GM23248 (cell line): ENCODE measurements at places on chromosomes 1 and 21. TPM values are rescaled to one million over a fixed set of nuclear protein-coding genes. Genes with fewer than 3 reads are reported as not detected.

S100B gene
- total RNA-seq: not detected in 2 replicates

NTRK1 gene
- 0.11 TPM in 1 of 2 replicates, not detected in the other for total RNA-seq

DNA sequence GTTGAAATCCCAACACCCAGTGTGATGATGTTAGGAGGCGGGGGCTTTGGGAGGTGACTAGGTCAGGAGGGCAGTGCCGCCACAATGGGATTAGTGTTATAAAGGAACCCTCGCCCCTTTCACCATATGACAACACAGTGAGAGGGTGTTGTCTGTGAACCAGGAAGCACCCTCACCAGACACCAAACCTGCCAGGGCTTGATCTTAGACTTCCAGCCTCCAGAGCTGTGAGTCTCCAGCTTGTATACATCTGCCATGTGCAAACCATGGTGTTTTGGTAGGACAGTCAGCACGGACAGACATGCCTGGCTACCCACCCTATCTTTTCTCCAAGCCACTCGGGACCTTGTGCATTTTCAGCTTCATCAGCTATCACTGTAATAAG, 4.0 kb downstream of the TRIM11 start:
- no peak overlapping the region for H3K27ac ChIP-seq
- no peaks in the 10 kb centered on the region for H3K27me3 ChIP-seq
- DNase-seq: no peak
- no peaks in the 10 kb centered on the region for H3K36me3 ChIP-seq

DNA sequence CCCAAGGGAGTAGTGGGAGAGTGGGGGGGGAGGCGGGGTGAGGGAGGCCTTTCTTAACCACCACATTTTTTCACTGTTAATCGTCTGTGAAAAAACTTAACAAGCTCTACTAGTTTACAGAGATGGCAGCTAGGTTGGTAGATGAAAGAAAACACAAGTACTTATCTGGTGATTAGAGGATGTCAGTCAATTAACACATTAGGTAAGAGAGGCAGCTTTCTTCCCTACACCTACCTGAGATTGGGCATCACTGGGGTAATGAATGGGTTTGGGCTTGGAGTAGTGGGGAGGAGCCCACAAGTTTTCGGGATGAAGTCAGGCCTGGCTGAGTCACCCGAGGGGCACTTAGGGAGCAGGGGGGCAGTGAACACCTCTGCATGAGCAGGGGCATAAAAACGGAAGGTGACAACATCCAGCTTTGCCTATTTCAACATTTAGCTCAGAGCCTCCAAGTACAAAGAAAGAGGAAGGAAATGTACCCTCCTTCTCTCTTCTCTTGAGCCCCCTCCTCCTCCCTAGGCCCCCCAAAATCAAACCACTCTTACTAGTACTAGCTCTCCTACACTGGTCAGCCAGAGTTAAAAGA, 2.5 kb downstream of the LBR start:
- H3K4me1 ChIP-seq: peaks cover 38% of the 10 kb centered on the region
- peak overlapping the region; percentile 65 for H3K27ac ChIP-seq
- no peaks in the 10 kb centered on the region for H3K27me3 ChIP-seq
- H3K36me3 ChIP-seq: no peaks in the 10 kb centered on the region
- peak; percentile 71 for DNase-seq

GRCh38 chr1:244945109-244945671, 80.8 kb upstream of the HNRNPU start:
- no peak overlapping the region for H3K4me3 ChIP-seq
- H3K36me3 ChIP-seq: no peaks in the 10 kb centered on the region
- H3K27ac ChIP-seq: no peak overlapping the region
- H3K4me1 ChIP-seq: no peaks in the 10 kb centered on the region
- no peaks in the 10 kb centered on the region; the same call in 1 of the 2 replicates for H3K27me3 ChIP-seq

- no peak overlapping the region; the same call in 1 of the 2 replicates for H3K4me3 ChIP-seq
- H3K36me3 ChIP-seq: no peaks in the 10 kb centered on the region
- DNase-seq: no peak
- H3K27me3 ChIP-seq: peaks cover 70% of the 10 kb centered on the region
- H3K4me1 ChIP-seq: peaks cover 2% of the 10 kb centered on the region
- H3K27ac ChIP-seq: no peak overlapping the region
These were observed 2.3 kb downstream of the NR5A2 start for GRCh38 chr1:200029822-200030152.

- no peaks in the 10 kb centered on the region for H3K36me3 ChIP-seq
- peaks cover 30% of the 10 kb centered on the region for H3K4me1 ChIP-seq
- DNase-seq: peak; percentile 97
- no peaks in the 10 kb centered on the region for H3K27me3 ChIP-seq
These were observed 6.9 kb upstream of the SLC35D1 start for GRCh38 chr1:67060811-67061218.

GRCh38 chr1:93596329-93597089, 85.1 kb downstream of the BCAR3 start:
- peaks cover 41% of the 10 kb centered on the region for H3K4me1 ChIP-seq
- H3K36me3 ChIP-seq: peaks cover 6% of the 10 kb centered on the region; the same call in 1 of the 2 replicates
- no peak overlapping the region for H3K4me3 ChIP-seq
- no peak for DNase-seq
- H3K27me3 ChIP-seq: no peaks in the 10 kb centered on the region
- H3K27ac ChIP-seq: peak overlapping the region; percentile 86

- no peak overlapping the region for H3K4me3 ChIP-seq
- no peaks in the 10 kb centered on the region for H3K36me3 ChIP-seq
- DNase-seq: peak; percentile 51
- no peaks in the 10 kb centered on the region for H3K27me3 ChIP-seq
- no peaks in the 10 kb centered on the region for H3K4me1 ChIP-seq
These were observed 48.6 kb upstream of the CACHD1 start for GRCh38 chr1:64421377-64421776.

DNA sequence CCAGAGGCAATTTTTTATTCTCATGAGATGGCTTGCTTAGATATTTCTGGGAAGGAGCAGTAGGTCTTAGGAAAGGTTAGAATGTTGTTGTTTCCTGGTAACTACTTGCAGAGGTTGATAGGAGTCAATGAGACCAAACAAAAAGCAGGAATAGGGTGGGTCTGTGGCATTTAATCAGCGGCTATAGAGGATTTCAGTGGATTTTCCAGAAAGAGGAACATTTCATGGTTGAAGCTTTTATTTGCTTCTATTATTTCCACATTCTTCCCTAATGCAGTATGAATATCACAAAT, 111.3 kb upstream of the PALMD start:
- H3K27me3 ChIP-seq: no peaks in the 10 kb centered on the region
- no peaks in the 10 kb centered on the region for H3K4me1 ChIP-seq
- no peak overlapping the region for H3K27ac ChIP-seq

- DNase-seq: no peak
- H3K4me3 ChIP-seq: no peak overlapping the region
- peaks cover 7% of the 10 kb centered on the region for H3K4me1 ChIP-seq
- no peak overlapping the region for H3K27ac ChIP-seq
- no peaks in the 10 kb centered on the region for H3K27me3 ChIP-seq
- H3K36me3 ChIP-seq: no peaks in the 10 kb centered on the region
These were observed 64.2 kb downstream of the GPR137B start for GRCh38 chr1:236206548-236206947.
